ENCODE measurements at places on chromosomes 6 and 20.

- DNase-seq, result no peak
Observed at GRCh38 chr6:30044630-30045029, 16.4 kb upstream of the POLR1H start.

DNA sequence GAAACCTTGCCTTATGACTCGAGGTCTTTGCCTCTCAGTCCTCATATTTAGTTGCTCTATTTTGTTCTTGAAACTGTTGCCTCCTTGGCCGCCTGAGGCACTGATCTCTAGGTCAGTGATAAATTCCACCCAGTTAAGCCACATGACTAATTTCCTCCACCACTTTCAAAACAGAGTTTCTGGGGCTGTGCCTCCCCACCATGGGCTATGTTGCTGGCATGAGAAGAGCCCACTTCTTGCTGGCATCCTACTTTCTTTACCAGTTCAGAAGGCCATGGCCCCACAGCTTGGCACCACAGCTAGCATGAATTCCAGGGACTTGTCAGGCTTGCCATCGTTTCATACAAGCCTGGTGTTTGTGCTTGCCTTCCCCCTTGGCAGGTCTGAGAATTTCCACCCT, 361.4 kb upstream of the JAG1 start:
- DNase-seq, result no peak

DNA sequence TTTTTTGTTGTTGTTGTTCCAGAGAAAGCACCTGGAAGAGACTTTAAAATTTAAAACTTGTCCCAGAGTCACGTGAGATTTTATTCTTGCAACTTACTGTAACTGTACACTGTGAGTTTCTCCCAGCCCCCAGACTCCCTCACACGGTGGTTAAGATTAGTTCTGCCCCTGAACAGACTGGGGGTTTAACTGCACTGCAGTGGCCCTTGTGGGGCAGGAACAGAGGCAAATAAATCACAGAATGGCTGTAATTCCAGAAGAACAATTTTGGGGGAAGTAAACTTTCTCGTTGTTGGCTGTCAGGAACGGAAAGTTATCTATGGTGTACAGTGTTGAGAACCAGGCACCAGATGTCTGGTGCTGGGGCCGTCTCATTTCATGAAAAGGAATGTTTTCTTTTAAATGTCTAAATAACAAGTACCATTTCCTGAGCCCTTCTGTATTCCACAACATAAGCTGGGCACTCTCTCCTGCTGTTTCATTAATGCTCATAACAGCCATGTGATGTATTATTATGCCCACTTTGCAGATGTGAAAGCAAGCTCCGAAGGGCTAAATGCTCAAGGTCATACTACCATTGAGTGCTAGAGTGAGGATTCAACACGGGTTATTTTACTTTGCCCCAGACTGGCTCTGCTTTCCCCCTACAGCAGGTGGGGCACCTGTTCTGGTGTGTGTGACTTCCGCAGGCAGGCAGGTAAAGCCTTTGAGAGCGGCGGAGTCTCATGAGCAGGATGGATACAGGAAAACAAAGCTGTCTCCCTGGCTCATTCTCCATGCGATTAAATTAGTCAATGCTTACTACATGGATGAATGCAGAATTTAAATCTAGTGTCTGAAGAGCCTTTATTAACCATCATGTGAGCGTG, 30.5 kb downstream of the CNKSR3 start:
- DNase-seq, result no peak

- DNase-seq, result no peak
Observed at GRCh38 chr6:49849213-49849907, 17.0 kb downstream of the CRISP1 start.

GRCh38 chr6:158793432-158793831, 25.7 kb downstream of the EZR start:
- DNase-seq, result no peak

- no peak for DNase-seq
Observed at GRCh38 chr20:21511485-21511849, 2.4 kb downstream of the NKX2-2 start.

GRCh38 chr20:58421497-58421850, 32.4 kb downstream of the VAPB start:
- DNase-seq, result no peak

DNA sequence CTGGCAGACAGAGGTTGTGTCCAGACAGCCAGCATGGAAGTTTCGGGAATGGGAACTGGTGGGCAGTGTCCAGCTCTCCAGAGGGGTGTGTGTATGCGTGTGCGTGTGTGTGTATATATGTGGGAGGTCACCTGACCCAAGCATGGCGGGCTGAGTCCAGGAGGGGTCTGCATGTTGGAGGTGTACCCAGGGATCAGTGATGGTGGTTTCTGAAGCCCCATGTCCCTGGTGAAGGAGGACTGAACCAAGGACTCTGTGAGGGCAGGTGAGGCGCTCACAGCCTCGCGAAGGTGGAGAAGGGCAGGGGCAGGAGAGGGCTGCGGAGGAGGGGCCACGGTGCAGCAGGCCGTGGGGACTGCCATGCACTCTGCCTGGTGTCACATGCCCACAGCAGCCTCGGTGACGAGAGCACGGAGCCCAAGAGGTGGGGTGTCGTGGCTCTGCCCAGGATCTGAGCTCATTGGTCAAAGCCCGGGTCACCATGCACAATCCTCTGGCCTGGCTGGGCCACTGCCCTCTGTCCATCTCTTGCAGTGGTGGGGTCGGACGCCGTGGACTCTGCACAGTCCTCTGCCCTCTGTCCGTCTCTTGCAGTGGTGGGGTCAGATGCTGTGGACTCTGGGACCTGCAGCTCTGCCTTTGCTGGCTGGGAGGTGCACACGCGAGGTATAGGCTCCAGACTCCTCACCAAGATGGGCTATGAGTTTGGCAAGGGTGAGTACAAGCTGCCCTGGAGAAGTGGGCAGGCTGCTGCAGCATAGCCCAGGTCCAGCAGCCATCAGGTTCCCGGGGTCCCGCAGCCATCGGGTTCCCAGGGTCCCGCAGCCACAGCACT, 2.1 kb upstream of the LIME1 start:
- DNase-seq, result no peak

- DNase-seq, result no peak
Observed at GRCh38 chr20:61814244-61814643, 251.4 kb downstream of the TAF4 start.

- peak; percentile 67 for DNase-seq
Observed at GRCh38 chr20:43749734-43750294, 23.0 kb upstream of the GTSF1L start.

DNA sequence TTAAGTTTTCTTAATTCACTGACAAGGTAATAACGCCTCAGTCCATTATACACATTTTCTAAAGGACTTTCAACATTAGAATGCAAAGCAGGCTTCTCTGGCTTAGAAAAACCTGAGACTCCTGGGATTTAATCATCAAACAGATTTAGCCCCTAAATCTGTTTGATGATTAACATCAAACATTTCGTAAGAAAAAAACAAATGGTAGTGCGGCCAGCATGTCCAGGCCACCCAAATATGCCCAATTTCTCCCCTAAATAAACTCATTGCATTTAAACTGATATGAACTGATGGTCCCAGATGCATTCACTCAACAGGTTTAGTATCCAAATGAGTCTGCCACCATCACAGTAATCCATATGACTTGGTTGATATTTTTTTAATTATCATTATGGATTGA, 6.2 kb downstream of the TMEM74B start:
- DNase-seq, result no peak

DNA sequence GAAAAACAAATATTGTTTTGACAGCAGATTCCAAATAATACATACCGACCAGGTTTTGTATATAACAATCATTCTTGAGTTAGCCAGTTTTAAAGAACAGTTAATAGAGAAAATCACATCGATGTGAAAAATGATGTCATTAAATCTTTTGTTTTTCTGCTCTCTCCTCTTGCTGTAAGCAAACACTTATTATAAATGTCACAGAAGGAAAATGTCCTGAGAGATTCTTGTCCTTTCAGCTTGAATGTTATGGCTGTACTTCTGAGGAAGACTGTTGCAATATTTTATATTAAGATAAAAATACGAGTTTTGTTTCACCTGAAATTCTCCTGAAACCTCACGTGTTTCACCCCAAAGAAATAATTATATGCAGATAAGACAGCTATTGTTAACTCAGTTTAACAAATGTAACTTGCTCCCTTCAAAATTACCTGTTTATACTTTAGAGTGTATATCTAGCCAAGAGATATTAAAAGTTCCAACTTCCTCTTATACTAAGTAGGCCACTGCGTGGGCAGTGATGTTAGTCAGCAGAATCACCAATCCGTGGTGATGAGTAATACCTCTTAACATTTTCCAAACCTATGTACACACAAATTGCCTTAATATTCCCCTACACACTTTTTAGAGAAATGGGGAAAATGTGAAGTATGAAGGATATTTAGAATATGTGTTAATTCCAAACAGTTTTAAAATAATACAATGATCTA, 1111.4 kb upstream of the CITED2 start:
- no peak for DNase-seq

DNA sequence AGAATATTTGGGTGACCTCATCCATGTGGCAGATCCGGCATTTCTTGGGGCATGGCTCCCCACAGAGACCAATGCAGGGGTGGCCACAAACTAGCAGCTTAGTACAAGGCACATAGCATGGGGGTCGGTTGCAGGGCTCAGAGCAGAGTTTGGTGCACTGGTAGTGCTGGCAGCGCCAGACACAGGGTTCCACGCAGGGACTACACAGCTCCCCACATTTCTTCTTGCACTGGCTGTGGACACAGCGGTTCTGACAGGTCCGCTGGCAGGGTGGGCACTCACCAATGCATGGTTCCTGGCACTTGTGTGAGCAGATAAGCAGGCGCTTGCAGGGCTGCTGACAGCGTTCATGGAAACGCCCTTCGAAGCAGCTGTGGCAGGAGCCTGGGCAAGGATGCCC, 29.1 kb downstream of the DDX27 start:
- no peak for DNase-seq

All from T follicular helper cell (primary cell).